Activated T-helper 1 cell treated with anti-CD3 and anti-CD28 coated beads, Interleukin-2, amount 50 U/mL, for 16 hours (primary cell): ENCODE measurements at places on chromosomes 11 and 22.

- DNase-seq = no peak
Observed at GRCh38 chr11:119204066-119204465, 2.1 kb upstream of the CBL start.

DNA sequence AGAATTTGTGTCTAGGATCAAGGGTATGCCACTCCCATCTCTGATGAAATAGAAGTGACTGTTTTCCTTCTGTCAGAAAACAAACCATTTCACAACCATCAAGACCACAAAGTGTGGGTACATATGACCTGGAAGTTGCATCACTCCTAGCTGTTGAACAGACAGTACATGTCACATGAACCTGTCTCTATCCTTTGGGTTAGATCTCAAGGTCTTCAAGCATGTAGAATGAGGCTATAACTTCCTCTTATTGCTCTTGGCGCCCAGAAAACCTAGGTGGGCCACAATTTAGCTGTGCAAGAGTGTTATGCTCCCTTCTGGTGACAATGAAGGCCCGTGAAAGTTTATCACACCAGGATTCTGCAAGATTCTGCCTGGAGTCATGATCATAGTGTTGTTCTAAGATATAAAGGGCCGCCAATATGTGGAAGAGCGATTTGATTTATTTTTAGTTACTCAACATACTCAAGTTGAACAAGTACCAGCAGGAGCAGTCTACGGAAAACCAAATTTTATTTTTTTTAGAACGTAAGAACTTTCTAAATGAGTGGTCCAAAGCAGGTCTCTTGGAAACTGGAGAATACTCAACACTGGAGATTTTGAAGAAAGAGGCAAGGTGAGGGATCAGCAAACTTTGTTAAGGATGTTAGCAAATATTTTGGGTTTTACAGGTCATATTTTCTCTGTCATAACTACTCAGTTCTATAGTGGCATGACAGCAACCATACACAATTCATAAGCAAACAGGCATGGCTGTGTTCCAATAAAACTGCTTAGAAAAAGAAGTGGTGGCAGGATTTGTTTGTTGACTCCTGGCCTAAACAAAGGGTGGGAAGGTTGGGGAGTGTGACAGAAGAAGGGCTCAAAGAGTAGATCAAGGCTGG, 101.8 kb downstream of the USP35 start:
- DNase-seq = no peak

GRCh38 chr11:90997241-90997640, 774.4 kb upstream of the CHORDC1 start:
- no peak for DNase-seq

- DNase-seq = no peak
Observed at GRCh38 chr11:122287401-122287800, 171.4 kb upstream of the BLID start.

GRCh38 chr11:11611381-11611780, 10.4 kb downstream of the GALNT18 start:
- no peak for DNase-seq

DNA sequence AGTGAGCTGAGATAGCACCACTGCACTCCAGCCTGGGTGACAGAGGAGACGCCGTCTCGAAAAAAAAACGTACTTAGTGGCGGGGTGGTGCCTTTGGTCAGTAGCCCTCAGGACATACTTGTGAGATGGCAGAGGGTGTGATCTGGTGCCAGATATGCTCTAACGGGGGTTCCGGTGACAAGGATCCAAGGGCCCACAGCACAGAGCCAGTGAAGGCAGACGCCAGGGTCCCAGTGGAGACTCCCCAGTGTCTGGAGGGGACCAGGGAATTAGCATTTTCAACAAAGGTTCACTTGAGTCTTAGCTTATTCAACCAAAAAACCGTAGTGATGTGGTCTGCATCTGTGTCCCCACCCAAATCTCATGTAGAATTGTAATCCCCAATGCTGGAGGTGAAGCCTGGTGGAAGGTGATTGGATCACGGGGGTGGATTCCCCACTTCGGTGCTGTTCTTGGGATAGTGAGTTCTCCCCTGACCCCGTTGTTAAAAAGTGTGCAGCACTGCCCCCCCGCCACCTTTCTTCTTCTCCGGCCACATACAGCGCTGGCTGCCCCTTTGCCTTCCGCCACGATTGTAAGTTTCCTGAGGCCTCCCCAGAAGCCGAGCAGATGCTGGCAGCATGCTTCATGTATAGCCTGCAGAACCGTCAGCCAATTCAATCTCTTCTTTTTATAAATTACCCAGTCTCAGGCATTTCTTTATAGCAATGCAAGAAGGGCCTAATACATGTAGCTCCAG, 26.6 kb upstream of the OSBPL5 start:
- DNase-seq = no peak

GRCh38 chr11:23099256-23099655, 239.0 kb upstream of the CCDC179 start:
- DNase-seq = no peak

- DNase-seq = no peak
Observed at GRCh38 chr22:40660730-40661129, 18.6 kb upstream of the MCHR1 start.

DNA sequence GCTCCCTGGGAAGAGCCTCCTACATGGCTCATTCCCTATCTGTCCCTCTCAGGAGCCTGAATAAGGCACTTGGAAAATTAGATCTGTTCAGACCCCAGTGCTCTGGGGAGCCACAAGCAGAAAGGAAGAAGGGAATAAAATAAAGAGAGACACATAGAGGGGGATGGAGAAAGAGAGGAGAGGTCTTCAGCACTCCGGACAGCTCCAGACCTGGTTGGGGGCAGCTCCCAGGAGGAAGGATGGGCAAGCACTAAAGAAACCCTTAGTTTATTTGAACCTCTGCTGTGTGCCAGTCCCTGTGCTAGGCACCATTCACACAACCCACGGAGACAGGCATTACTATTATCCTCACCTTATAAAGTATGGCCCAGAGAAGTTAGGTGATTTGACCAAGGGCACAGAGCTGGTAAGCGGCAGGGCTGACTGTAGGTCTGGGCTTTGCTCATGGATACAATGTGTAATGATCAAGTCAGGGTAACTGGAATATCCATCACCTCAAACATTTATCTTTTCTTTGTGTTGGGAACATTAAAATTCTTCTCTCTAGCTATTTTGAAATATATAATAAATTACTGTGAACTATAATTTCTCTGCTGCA, 53.7 kb upstream of the LRRC32 start:
- DNase-seq = no peak

- DNase-seq = no peak
Observed at GRCh38 chr11:103434073-103434411, 324.8 kb downstream of the DYNC2H1 start.

GRCh38 chr22:27175974-27176373, 518.6 kb downstream of the MIAT start:
- no peak for DNase-seq
